Stomach (tissue), 19 donors: ENCODE measurements at places on chromosomes 7 and 10. TPM values are rescaled to one million over a fixed set of nuclear protein-coding genes. Genes with fewer than 3 reads are reported as not detected.

DNA sequence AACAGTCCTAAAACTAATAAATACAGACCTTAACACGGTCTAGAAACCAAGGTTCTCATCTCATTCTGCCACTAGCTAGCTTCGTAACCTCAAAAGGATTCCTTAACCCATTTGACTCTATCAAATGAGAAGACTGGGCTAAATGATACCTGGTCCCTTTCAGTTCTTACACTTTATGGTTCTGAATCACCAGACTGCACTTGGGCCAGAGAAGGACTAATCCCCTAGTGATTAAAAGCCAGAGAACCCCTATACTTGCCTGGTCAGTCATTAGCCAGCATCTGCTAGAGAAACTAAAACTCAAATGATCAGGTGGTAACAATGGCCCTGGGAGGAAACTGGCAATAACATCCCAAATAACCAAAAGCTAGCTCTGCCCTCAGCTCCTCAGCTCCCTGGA is 16.8 kb downstream of the TMEM243 start:
- no peak for DNase-seq

- DNase-seq, result peak; percentile 13
These were observed 9.0 kb downstream of the PPP1R17 start for GRCh38 chr7:31695859-31696614.

- DNase-seq, result peak; percentile 83
These were observed 157.3 kb downstream of the CTTNBP2 start for GRCh38 chr7:117715784-117716445.

GRCh38 chr10:118153287-118153686 is 106.5 kb upstream of the RAB11FIP2 start:
- no peak for DNase-seq

GRCh38 chr7:23183279-23184012 is 1.6 kb downstream of the NUP42 start:
- DNase-seq, result no peak

DNA sequence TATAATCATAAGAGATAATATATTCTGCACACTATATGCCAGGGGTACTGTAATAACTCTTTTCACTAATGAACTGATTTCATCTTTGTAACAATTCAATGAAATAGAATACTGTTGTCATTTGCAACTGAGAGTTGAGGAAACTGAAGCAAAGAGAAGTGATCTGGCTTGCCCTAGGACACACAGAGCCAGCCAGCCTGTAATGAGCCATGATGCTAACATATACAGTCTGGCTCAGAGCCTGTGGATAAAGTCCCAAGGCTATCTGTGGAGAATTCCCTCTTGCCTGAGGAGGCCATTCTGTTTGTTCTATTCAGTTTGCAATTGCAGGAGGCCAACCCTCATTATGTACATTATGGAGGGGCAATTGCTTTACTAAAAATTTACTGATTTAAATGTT is 241.3 kb downstream of the CXCL12 start:
- DNase-seq, result no peak

GRCh38 chr7:74282748-74283459 is 6.3 kb upstream of the CLIP2 start:
- no peak for DNase-seq

DNA sequence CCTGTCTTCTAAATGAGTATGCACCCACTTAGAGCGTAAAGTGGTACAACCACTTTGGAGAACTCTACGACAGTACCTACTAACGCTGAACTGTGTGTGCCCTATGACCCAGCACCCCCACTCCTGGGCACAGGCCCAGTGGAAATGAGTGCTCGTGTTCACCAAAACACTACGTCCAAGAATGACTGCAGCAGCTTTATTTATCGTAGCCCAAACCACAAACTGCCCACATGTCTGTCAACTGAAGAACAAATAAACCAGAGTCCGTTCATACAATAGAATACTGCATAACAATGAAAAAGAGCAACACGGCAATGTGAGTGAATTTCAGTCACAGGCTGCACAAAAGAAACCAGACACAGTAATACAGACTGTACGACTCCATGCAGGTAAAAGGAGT is 35.4 kb downstream of the TLL2 start:
- DNase-seq, result no peak

DNA sequence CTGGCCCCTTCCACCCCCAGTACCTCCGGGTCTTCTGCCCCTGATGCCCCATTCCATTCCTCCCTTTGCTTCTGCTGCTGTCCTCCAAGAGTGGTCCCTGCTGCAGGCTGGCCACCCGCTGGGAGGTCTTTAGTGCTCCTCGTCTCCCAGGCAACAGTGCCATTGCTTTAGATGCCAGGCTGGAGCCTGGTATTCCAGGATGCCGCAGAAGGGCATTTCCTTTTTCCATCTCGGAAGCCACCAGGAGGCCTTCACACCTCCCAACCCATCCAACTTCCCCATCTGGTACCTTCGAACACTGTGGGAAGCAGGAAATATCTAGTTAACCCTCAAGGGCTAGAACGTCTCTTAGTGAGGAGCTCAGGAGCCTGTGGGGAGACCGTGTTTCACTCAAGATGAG is 92.9 kb upstream of the DUSP5 start:
- DNase-seq, result no peak

DNA sequence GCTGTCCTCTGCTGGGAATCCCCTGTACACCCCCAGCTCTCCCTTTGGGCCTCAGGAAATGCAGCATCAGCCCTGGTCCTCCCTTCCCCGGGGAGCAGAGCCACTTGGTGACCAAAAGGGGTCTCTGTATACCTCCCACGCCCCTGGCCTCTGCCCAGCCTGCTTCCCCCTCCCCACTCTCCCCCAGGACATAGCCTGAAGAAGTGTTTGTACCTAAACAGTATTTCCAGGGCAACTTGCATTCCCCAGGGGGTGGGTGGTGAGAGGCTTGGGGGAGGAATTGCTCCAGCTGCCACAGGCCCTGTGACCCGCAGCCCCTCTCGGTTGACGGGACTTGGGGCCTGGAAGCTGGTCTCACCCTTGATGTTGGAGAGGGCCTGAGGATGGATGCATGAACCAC is 39.3 kb downstream of the TMEM270 start:
- DNase-seq, result no peak

GRCh38 chr7:137774793-137775201 is 72.0 kb downstream of the DGKI start:
- DNase-seq, result no peak

DNA sequence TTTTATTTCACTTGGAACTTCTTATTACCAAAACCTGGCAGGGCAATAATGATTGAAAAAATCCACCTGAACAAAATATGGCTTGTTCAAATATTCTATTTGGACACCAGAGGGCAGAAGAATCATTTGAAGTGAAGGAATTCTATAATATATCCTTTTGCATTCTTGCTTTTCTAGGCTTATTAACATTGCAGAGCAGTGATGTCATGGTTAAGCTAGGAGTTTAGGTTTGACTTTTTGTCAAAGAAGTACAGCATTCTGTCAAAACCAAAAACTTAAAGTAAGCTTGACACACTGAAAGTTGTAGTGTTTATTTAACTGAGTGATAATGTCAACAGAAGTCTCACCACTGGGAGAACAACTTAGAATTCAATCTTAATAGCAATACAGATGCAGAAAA is 156.0 kb downstream of the SEMA3D start:
- no peak for DNase-seq

GRCh38 chr7:159095979-159096411 is 48.7 kb downstream of the VIPR2 start:
- DNase-seq, result no peak

- no peak for DNase-seq
These were observed 180.8 kb downstream of the RAB11FIP2 start for GRCh38 chr10:117865945-117866344.

GRCh38 chr10:99941942-99942820 is 67.6 kb downstream of the DNMBP start:
- DNase-seq, result no peak

YWHAG gene
- 26.7 TPM for polyA plus RNA-seq

NUTM2B gene
- polyA plus RNA-seq, result 3.1 TPM
